Dorsolateral prefrontal cortex (tissue), 122 donors: ENCODE measurements at places on chromosomes 1 and 21. TPM values are rescaled to one million over a fixed set of nuclear protein-coding genes. Genes with fewer than 3 reads are reported as not detected.

Gene SLC45A3
- total RNA-seq = 7.6 TPM

Gene PCSK9
- total RNA-seq = 0.27 TPM

Gene CCDC17
- total RNA-seq = 2.4 TPM

Gene ASPM
- 0.17 TPM for total RNA-seq

Gene CR1
- total RNA-seq = 1.4 TPM

Gene CAMSAP2
- total RNA-seq = 123 TPM
